ENCODE measurements at places on chromosomes 6 and 20.

DNA sequence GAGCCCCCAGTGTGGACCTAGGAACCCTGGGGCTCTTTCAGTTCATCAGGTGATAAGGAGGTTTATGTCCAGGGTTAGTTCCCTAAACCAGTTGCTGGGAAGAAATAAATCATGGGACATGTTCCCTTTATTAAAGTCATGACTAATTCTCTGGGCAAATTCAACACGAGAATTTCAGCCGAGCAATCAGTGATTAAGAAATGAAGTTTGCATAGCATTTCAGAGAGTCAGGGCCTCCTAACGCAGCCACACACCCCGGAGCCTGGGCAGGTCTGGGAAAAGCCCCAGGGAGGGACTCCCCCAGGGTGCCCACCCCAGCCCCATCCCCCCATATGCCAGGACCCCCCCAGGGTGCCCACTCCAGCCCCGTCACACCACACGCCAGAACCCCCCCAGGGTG lies 20.1 kb downstream of the SLCO4A1 start:
- DNase-seq: no peak

- DNase-seq: no peak
Observed at GRCh38 chr20:63592661-63593060, 18.6 kb upstream of the HELZ2 start.

DNA sequence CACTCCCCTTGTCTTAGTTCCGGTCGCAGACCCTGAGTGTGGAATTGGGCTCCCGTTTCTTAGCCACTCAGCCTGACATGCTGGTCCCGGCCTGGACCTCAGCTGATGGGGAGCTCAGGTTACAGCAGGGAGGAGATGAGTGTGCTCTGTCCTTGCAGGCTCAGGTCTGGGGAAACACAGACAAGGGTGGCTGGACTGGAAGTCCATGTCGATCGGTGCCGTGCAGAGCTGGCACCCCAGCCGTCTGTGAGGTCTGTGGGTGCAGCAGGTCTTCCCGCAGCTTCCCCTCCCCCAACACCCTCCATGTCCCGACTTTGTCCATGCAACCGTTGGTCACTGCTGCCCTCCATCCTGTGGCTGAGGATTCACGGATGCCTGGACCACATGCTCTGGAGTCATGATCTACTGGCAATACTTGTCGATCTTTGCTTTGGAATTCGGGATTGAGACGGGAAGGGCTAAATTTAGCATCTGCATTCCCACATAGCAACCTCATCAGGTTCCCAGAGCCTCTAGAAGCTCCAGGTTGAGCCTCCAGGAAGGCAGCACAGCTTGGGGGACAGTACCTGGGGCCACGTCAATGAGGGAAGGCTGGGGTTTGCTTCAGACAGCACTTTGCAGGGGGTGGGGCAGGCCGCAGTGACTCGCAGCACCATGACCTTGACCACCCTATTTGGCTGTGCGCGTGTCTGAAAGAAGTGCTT lies 118.8 kb downstream of the PSMB1 start:
- DNase-seq: no peak

GRCh38 chr6:125213939-125214338 lies 60.4 kb downstream of the TPD52L1 start:
- DNase-seq: no peak

- DNase-seq: peak; percentile 11
Observed at GRCh38 chr6:13203145-13203544, 125.2 kb downstream of the TBC1D7 start.

DNA sequence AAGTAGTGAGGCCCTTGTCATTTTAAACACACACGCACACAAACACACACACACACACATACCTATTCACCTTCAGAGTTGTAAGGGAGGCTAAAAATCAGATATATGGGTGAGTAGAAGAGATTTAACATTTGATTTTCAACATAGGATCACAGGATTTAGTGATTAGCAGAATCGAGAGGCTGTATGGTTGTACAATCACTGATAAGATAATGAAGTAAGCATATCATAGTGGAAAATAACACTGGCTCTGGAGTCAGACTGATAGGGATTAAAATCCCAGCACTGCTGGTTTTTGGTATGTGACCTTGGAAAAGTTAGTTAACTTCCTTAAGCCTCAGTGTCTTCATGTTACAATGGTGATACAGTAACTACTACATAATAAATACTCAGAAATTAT lies 40.8 kb downstream of the RNF217 start:
- no peak for DNase-seq

DNA sequence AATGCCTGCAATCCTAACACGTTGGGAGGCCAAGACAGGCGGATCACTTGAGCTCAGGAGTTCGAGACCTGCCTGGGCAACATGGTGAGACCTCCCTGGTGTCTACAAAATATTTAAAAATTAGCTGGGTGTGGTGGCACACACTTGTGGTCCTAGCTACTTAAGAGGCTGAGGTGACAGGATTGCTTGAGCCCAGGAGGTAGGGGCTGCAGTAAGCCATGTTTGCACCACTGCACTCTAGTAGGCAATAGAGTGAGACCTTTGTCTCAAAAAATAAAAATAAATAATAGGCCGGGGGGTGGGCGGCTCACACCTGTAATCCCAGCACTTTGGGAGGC lies 18.3 kb upstream of the RIPOR3 start:
- DNase-seq: no peak
